ENCODE measurements at places on chromosomes 6 and 20.

DNA sequence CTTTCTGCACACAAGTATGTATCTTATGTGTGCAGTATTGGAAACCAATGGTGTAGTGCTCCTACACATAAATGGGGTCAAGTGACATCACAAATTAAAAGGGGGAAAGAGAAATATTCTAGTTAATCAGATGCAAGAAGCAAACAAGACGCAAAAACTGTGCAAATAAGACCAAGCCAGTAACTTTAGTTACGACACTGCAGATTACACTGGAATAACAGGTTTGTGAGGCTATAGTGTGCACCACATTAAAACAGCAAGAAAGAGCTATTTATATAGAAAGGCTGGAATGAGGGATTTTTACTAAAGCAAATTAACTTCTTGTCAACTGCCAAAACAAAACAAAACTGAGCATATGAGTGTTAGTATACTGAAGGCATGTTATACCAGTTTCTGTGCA lies 45.8 kb downstream of the NR2E1 start:
- DNase-seq = no peak

- DNase-seq = no peak
Measured at GRCh38 chr20:62048346-62048761, 17.3 kb downstream of the TAF4 start.

- DNase-seq = no peak
Measured at GRCh38 chr20:44176833-44177534, 10.0 kb downstream of the JPH2 start.

- no peak for DNase-seq
Measured at GRCh38 chr6:8707956-8708772, 272.8 kb upstream of the SLC35B3 start.

GRCh38 chr6:141486942-141487341 lies 645.8 kb upstream of the GJE1 start:
- DNase-seq = no peak
